Ascending aorta (tissue), 2 donors: ENCODE measurements at places on chromosomes 6 and 20. TPM values are rescaled to one million over a fixed set of nuclear protein-coding genes. Genes with fewer than 3 reads are reported as not detected.

The PTPRT gene
- 23.5 TPM for total RNA-seq

The IL20RA gene
- not detected for total RNA-seq

The AGPAT4 gene
- total RNA-seq: 6.8 TPM

The TRIM31 gene
- total RNA-seq: not detected
